ENCODE measurements at places on chromosomes 1 and 21.

DNA sequence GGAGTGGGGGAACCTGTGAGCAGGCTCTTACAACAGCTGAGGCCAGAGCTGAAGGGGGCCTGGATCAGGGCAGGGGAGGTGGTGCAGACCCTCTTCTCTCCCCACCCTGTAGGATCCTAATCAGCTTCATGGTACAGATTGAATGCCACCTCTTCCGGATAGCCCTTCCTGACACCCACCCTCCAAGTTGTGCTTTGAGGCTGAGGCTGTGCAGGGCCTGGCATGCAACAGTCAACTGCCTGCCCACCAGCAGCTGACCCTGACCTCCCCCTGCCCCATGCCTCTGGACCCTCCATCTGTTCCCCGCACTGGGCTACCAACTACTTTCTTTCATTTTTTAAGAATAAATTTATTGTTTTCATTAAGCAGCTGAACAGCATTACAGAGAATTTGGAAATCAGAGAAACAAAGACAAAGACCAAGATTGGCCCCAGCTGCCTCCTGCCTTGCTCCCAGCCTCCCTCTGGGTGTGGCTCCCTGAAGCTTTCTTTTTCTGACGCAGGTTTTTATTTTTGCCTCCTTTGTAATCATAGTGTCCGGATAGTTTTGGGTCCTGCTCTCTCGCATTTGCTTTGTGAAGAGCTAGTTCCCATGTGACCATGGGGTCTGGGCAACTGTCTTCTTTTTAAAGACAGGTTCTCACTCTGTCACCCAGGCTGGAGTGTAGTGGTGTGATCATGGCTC is 12.8 kb downstream of the ZNF362 start:
- no peak for DNase-seq

DNA sequence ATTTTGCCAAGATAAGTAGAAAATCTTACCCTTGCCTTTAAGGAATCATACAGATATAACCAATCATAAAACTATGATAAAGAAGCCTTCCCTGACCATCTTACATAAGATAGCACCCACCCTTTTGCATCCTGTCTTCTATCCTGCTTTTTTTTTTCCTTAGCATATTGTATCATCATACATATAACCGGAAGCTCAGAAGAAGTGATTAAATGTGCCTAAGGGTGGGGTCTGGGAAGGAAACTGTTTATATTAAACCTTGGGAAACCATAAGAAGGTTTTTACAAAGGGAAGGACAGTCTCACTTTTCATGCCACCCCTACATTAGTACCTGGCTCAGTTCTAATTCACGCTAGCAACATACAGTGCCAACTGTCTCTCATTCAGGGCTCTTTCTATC is 66.8 kb downstream of the LUZP1 start:
- DNase-seq = no peak

DNA sequence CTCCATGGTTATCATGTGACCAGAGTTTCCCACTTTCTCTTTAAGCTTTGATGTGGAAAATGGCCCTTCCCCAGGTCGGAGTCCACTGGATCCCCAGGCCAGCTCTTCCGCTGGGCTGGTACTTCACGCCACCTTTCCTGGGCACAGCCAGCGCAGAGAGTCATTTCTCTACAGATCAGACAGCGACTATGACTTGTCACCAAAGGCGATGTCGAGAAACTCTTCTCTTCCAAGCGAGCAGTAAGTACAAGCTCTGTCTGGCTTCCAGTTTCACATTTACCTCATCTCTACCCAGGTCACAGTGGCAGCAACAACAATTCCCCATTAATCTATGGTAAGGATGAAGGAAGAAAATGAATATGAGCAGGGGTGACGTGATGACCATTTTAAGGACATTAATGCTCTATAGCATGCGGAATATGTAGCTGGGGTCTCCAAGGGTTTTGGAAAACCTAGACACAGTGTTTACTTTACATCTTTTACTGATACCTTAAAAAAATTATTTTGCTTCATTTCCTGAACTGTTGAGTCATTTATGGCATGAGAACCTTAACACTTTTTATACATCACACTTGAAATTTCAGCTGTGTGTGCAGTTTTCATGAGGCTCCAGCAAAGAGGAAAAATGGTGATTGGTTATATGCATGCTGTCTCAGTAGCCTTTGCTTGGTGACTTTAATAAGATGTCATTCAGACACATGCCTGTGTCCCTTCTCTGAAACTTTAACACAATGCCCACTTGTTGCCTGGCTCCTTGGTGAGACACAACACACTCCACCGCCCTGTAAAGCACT is 286.3 kb upstream of the SGIP1 start:
- DNase-seq = no peak

DNA sequence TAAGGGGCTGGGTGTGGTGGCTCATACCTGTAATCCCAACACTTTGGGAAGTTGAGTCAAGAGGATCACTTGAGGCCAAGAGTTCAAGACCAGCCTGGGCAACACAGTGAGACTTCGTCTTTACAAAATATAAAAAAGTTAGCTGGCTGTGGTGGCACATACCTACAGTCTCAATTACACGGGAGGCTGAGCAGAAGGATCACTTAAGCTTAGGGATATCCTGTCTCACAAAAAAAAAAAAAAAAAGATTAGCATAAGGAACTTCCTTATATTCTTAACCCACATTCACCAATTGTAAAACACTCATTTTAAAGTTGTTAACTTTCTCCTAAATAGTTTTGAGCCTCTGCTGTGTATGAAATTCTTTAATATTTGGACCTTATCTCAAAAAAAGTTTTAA is 53.1 kb downstream of the ABCD3 start:
- DNase-seq = no peak

GRCh38 chr1:54871275-54872035 is 15.5 kb downstream of the DHCR24 start:
- no peak for DNase-seq

GRCh38 chr21:21028275-21028820 is 30.1 kb downstream of the NCAM2 start:
- no peak for DNase-seq

DNA sequence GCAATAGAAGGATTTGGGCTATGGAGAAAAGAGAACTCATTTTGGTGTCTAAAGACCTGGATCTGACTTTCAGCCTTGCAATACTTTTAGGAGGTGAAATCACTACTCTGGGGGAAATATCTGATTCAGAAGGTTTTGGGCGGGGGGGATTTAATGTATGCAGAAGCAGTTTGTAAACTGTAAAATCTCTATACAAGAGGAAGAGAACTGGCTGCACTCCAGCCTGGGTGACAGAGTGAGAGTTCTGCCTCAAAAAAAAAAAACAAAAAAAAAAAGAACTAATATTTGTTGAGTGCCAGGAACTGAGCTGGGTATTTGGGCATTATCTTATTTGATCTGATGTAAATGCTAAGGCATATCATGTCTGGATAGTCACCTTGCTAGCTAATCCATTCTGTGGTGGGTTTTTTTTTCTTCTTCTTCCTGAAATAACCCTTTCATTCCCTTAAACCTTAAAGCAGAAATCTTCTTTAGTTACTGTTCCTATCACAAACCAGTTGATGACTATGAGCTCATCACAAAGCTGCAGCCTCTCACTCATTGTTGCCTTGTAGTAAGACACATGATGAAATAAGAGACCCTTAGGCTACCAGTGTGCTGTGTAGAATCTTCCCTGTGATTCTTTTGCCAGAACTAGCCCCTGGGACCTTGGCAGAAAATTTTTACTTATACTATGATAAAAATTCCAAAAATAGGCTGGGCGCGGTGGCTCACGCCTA is 35.6 kb upstream of the SLC16A1 start:
- DNase-seq = no peak

GRCh38 chr1:115227346-115228082 is 110.5 kb downstream of the NGF start:
- DNase-seq = no peak

GRCh38 chr1:89274411-89274857 is 1.8 kb upstream of the GBP5 start:
- DNase-seq = no peak

DNA sequence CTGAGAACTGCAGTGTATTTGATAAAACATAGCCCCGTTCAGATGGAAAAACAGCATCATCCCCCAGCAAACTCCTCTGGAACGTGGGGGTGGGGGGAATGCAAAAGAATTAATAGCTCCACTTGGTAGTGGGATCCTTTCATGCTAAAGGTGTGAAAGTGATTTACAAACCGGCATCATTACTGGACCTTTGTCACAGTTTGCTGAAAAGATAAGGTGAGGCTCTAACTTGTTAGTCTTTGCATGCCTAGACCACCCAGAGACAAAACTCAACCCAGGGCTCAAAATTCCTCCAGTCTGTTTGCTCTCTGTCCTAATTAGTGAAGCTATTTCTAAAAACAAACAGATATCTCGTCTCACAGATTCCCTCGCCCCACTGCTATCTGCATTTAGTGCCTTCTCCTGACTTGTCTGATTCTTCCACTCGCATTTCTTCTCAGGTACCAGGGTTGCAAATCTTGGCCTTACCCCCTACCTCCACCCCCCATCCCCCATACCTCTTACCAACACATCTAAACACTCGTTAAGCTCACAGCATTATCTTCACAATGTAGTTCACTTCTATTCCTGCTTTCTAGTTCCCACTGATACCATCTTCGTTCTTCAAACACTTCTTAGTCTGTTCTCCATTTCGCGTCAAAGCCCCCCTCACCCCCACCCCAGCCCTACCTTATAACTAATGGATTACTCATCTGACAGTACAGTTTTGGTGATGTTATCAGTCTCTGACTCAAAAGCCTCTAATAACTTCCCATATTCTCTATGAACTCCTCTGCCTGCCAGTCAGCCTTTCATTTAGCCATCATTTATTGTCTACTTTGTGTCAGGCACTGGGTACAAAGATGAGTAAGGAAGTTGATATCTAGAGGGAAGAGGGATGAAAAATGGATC is 11.8 kb downstream of the IER5 start:
- no peak for DNase-seq

DNA sequence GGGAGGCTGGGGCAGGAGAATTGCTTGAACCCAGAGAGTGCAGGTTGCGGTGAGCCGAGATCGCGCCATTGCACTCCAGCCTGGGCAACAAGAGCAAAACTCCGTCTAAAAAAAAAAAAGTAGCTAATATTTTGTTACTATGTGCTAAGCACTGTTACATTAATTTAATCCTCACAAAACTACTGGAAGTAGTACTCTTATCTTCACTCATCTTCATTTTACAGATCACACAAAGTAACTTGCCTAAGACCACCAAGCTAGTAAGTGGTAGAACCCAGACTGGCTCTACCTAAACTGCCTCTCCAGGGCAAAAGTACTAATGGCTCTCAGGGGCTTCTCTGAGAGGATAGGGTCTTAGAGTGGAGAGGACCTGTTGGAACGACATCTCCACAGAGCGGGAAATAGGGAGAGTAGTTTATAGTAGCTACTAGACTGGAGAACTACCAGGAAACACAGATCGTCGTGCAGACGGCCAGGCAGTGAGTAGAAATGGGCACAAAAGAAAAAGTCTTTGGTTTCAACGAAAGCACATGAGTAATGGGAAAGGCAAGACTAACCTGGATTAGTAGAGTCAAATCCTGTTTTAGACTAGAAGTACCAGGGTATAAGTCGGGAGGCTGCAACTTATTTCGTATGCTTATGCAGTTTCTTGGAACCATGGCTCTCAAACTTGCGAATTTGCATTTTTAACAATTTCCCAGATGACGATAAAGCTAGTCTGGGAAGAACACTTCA is 1.4 kb downstream of the CLCC1 start:
- DNase-seq = no peak

- peak; percentile 29 for DNase-seq
These were observed at the start of gene SMG7 for GRCh38 chr1:183472488-183473216. Gene SMG7, plus strand, starts transcription at chr1:183472499. Its CDS starts 122 bp downstream, at chr1:183472621.

GRCh38 chr1:157646144-157646543 is 48.3 kb upstream of the FCRL4 start:
- no peak for DNase-seq

- DNase-seq = no peak
These were observed 415.0 kb upstream of the VAMP3 start for GRCh38 chr1:7356079-7356478.

- DNase-seq = no peak
These were observed 54.1 kb upstream of the CFAP298 start for GRCh38 chr21:32666258-32666657.

DNA sequence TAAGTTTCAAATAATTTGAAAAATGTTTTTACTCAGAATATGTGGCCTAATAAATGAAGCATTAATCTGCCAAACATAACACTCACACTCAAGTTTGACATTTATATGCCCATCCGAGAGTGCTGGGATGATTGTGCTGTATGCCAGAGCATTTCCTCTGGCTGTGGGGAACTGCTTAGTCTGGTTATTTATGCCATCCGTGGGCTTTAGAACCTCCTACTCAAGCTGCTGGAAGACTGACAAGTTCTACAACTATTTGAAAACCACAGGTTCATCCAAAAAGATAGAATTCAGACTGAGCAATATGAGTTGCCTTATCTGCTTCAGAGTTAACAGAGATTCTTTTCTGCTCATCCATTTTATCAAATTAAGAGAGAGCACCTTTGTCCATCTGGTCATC is 25.9 kb downstream of the PCNX2 start:
- DNase-seq = no peak

GRCh38 chr1:166907763-166908162 is 31.7 kb upstream of the TADA1 start:
- DNase-seq = no peak

DNA sequence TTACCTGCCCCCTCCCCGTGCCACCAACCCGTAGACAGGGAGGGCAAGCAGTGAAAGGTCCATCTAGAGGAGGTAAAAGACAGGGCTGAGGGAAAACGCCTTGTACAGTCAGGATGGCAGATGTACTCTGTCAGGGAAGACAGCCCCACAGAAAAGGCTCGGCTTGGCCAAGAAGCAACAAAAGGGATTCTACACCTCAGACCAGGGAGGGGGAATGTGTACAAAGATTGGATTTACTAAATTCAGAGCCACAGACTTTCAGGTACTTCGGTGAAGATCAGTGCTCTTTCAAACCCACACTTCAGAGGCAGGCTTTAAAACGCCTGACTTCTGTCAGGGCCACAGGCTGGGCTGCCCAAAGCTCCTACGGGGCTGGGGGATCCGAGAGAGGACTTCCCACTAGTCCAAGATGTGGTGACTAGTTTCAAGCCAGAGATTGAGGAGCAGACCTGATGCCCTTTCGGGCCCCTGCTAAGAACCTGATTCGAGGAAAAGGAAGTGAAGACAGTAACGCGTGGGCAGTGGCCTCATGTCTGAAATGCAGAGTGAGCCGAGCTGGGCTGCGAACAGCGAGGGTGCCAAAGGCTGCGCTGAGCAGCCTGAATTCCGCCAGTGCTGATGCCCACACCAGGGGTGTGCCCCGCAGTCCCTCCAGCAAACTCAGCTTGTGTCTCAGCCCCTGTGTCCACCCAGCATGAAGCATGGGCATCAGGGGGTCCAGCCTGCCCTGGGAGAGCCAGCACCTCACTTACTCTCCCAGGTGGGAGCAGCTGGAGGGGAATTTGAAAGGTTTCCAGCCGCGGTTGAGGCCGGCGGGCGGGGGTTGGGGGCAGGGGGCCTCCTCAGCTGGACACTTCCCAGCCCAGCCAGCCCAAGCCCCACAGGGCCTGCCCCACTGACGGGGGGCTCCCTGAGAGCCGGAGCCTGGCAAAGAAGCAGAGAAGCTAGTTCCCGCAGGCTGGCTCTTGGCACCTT is 36.2 kb downstream of the KIAA1614 start:
- no peak for DNase-seq

GRCh38 chr1:58392083-58392482 is 154.4 kb downstream of the OMA1 start:
- DNase-seq = no peak
